ENCODE measurements at places on chromosomes 3 and 15. TPM values are rescaled to one million over a fixed set of nuclear protein-coding genes. Genes with fewer than 3 reads are reported as not detected.

Gene FILIP1L
- 147 TPM for total RNA-seq

Gene DNAH1
- total RNA-seq: 4.1 TPM

Gene XIRP1
- total RNA-seq: 601 TPM

GRCh38 chr3:141091426-141091825 is 40.3 kb downstream of the SPSB4 start:
- no peak for DNase-seq

GRCh38 chr3:119767936-119768601 is 13.8 kb upstream of the NR1I2 start:
- DNase-seq: no peak

DNA sequence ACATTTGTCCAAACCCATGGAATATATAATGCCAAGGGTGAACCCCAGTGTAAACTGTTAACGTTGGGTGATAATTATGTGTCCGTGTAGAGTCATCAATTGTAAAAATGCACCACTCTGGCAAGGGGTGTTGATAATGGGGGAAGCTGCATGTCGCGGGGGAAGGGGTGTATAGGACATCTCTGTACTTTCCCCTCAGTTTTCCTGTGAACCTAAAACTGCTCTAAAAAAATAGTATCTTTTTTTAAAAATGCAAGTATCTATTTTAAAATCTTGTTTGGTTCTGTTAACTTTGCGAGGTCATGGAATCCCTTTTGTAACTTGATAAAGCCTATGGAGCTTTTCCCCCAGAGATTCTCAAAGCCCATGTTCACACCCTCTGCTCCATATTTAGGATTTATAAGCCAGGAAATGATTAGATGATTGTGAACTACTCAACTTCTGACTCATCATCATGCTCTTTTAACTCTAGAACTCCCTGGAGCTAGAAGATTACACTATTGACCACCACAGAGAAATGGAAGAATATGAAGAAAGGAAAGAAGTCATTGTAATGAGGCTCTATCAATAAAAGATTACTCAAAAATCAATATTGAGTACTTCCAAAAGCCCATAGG is 56.1 kb upstream of the C3orf49 start:
- no peak for DNase-seq
